ENCODE measurements at places on chromosomes 4 and X.

DNA sequence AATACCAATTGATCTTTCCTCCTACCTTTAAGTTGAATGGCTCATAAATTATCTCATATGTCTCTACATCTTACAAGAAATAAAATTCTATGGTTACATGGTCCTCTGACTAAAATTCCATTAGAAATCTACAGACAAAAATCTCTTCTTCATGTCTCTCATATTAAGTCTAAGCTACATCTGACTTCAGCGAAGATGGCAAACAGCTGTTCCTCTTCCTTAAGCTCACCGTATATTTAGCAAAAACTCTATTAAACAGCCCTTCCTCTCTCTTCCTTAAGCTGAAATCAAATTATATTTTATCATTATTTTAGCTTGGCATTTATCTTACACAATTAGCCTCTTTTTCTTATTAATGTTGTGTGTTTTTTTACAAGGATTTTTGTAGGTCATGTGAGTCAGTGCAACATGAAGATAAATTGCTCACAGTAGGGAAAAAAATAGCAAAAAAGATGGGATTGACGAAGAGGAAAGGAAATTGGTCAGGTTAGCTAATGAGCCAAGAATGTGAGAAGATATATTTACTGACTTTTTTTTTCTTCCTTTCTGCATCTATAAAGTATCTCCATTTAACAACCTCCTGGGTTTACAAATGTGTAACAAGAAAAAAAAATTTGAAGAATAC is 2412.8 kb downstream of the ARAP2 start:
- no peak for DNase-seq

DNA sequence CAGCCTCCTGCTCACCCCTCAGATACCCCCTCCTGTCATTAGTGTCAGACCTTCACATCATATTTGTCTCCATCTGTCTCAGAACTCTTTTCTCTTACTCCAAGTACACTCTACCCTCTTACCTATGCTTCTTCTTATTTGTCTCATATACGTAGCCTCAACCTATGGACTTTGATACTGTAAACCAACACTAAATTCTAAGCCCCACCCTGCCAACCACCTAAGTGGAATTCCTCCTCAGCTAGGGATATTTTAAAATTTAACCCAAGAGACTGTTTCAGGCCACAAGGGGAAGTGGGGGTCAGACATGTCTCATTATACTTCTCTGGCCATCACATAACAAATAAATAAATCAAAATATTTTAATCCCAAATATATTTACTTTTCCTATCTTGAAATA is 778.1 kb upstream of the GRID2 start:
- DNase-seq = no peak

- DNase-seq = no peak
Measured at GRCh38 chr4:108375434-108375833, 206.7 kb upstream of the LEF1 start.

DNA sequence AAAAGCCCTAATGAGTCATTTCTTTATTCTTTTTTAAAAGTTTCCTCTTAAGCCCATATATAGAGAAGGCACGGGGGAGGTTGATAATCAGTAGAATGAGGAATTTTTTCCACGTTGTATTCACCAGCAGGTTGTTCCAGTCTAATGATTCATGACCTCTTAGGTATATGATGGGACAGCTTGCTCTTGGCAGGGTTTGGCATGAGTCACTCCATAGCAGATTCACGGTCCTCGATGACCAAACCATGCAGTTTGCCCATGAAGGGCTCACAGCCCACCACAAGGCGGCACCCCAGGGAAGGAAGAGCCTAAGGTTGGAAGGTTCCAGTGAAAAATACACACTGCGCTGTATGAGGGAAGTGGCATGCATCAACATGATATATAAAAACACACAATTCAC is 623.8 kb upstream of the DIPK2B start:
- DNase-seq = no peak

- DNase-seq = no peak
Measured at GRCh38 chr4:55125763-55126541, 557 bp upstream of the KDR start.

DNA sequence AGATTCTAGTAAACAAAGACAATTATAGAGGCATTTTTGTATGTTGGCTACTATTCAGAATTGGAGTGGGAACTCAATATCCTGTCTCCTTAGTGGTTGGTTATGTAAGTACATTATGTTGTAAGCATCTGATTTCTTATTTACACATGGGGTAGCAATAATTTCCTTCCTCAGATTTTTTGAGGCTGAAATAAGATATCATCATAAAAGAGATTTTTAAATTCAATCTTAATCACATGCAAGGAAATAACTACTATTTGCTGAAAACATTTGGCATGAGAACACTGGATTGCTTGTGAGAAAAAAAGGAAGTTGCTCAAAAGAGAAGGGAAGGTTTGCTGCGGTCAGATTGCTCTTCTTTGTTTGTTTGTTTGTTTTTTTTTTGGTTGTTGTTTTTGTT is 437.7 kb upstream of the HS3ST1 start:
- no peak for DNase-seq

- no peak for DNase-seq
Measured at GRCh38 chrX:155094468-155095061, 23.3 kb downstream of the BRCC3 start.

- DNase-seq = no peak
Measured at GRCh38 chr4:106869551-106869950, 166.6 kb downstream of the DKK2 start.

DNA sequence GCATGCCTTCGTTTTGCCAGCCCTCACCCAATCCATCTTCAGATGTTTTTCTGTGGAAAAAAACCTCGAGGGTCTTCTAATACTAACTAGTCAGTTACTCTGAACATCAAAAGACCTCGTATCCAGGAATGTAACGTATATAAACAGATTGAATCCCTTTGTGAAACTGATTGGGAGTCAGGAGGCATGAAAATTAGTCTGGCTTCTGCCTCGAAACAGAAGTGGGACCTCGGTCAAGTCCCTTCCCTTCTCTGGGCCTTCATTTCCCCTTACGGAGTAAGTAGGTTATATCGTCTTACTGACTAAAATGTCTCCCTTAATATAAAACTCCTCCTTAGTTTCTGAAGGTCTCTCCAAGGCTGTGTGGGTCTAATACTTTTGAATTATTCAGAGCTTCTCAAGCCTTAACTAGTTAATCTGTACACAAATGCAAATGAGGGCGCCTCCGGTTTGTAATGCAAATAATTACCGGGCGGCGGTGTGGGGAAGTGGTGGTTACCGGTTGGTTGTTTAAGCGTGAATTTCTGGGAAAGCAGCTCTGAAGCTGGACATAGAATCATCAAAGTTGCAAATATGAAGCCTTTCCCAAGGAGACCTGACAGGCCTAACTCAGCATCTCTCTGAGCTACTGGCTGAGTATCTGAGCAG is 11.4 kb upstream of the NKRF start:
- DNase-seq = no peak

DNA sequence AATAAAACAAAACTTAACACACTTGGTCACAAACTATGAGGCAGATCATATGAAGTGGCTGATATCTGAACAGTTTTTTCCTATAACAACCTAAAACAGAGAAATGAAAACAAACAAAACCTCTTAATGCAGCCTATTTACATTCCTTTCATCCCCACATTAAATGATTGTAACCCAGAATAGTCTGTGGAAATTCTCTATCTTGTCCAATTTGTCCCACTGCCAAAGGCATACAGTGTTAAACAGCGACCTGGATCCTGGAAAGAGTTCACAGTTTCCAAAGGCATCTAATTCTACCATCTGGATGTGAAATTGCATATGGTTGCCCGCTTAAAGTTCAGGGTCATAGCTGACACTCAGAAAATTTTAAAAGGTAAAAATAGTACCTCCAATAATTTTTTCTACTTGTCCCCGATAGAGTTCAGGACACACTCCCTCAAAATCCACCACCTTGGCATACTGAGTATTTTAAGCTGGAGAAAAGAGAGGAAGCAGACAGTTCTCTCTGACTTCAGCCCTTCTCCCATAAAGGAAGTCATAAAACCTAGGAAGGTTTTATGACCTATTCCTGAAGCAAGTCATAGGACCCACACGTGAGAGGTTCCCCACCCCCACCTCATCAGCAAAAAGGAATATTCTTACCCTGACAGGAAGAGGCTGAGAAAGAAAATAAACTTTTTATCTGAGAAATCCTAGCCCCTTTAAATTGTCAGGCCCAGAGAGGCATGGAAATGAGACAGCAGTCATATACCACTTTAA is 270.2 kb downstream of the PAPSS1 start:
- no peak for DNase-seq

GRCh38 chr4:104425948-104426347 is 68.7 kb downstream of the CXXC4 start:
- DNase-seq = no peak

DNA sequence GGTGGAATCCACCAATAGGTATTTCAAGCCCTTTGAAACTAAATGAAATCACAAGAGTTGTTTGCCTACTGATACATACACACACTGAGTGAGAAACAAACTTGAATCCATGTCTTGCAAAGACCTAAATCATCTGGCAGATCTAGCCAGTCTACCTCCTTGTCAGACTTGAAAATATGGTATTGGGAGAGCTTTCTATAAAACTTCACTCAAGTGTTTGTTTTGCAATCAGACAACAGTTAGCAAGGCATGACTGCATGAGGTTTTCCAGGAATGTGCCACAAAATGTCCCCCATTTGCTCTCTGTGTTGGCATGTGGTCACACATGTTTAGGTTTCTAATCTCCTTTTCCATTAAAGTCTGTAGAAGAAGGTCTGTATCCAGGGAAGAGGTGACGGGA is 52.4 kb downstream of the MAP3K15 start:
- DNase-seq = no peak

DNA sequence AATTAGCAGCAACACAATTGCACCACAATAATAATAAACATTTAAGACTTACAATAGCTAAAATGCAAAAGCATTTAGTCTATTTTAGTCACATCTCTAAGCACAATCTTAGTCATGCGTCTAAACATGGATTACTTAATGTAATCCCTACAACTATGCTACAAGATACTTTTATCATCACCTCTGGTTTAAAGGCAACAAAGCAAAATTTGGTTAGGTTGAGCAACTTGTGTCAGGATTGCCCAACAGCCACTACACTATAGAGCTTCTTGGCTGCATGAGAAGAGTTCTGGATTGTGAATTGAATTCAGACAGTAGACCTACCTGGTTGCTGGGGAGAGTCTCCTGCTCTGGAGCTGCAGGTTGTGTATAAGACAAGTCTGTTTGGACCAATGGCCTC is 146.5 kb upstream of the PUDP start:
- DNase-seq = no peak

DNA sequence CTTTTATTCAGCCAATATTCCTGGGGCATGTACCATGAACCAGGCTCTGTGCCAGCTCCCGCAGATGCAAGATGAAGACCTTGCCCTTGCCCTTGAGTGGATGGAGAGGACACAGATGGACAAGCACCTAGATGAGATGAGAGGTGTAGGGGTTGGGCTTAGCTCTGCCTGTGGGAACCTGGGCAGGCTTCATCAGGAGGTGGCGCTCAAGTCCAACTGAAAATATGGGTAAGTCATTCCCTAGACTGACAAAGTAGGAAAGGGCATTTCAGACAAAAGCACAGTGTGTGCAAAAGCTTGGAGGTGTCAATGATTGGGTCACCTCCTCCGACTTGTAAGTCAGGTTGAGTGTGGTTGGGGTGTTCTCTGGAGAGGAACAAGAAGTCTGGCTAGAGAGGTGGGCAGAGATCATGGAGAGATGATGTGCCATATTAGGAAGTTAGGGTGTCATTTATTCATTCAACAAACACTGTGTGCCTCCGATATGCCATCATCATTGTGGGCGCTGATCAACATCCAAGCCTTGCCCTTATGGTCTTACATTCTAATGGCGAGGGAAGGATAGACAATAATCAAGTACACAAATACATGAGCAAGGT is 64.6 kb downstream of the ANAPC4 start:
- no peak for DNase-seq

- no peak for DNase-seq
Measured at GRCh38 chrX:41862562-41863184, 60.7 kb downstream of the CASK start.

- no peak for DNase-seq
Measured at GRCh38 chr4:24862073-24862751, 50.6 kb downstream of the CCDC149 start.
